Stomach (tissue), 19 donors: ENCODE measurements at places on chromosomes 7 and 10.

- DNase-seq: peak; percentile 38
These were observed 15.2 kb downstream of the PALD1 start for GRCh38 chr10:70493660-70494234.

DNA sequence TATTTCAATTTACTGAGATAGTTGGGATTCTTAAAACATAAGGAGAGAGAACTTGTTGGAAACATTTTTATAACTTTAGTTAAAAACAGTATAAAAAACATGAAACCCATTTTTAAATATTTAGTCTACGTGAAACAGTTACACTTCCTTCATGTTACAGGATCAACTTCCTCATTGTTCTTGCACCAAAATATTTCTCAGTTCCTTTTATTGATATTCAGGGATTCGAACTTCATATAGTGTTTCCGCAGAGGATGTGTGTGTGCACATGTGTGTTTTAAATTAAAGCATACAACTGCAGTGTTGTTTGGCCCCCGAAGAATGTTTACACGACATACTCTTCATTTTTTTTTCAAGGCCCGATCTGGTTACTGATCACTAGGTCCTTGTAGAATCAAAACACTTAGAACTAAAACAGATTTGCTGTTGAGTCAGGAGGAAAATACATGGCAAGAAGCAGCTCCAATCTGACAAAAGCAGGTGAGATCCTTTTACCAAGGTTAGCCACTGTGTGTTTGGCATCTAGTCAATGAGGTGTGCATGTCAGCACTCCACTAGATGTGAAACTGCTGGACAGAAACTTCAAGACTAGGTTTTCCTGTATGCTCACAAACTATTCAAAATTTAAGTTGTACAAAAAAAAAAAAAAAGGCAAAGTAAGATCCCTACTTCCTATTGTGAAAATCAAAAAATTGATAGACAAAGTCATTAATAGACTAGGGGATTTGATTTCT lies 60.4 kb downstream of the INSYN2A start:
- DNase-seq: no peak

- DNase-seq: no peak
These were observed 118.0 kb downstream of the WDFY4 start for GRCh38 chr10:48802611-48803071.

DNA sequence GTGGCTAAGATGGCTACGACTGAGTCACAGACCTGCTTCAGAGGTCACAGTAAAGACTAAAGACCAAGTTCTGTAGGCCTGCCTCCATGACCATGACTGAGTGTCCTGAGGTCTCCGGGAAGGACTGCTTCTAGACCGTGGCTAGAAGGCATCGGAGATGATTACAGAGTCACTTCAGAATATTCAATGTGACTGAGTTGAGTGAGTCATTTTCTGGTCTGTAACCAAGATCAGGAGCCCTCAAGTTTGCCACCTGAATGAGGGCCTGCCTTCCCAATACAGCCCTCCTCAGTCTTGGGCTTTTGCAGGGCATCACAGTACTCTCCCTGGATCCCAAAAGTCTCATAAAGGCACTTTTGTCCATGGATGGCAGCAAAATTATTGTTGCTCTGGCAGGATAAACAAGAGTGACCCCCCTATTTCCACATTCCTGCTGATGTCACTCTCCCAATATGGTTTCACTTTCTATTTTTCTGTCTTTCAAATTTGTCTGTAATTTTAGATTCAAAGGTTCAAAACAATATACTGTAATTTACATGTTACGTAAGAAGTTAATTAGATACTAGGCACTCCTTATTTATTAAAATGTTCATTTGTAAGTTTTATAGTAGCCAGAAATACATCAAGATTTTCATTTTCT lies 47.7 kb upstream of the ZNF92 start:
- no peak for DNase-seq

GRCh38 chr7:92904244-92905131 lies 68.1 kb upstream of the CDK6 start:
- peak; percentile 25 for DNase-seq

GRCh38 chr10:36349445-36350078 lies 707.5 kb upstream of the FZD8 start:
- peak; percentile 64 for DNase-seq

DNA sequence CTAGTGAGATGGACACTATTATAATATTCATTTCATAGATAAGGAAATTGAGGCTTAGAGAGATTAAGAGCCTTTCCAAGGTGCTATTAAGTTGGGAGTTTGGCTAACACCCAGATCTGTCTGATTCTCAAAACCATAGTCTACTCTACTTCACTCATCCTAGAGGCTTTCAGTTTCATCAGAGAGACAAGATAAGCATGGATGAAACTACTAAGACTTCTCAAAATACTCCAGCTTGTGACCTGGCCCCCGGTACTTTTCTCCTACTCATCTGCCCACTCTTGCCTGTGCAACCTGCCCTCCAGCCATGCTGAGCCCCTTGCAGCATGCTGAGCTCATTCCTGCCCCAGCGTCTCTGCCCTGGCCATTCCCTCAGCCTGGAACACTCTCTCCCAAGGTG lies 12.2 kb upstream of the SLC35B4 start:
- DNase-seq: no peak

GRCh38 chr7:65250697-65251395 lies 122.8 kb upstream of the ZNF92 start:
- DNase-seq: no peak

DNA sequence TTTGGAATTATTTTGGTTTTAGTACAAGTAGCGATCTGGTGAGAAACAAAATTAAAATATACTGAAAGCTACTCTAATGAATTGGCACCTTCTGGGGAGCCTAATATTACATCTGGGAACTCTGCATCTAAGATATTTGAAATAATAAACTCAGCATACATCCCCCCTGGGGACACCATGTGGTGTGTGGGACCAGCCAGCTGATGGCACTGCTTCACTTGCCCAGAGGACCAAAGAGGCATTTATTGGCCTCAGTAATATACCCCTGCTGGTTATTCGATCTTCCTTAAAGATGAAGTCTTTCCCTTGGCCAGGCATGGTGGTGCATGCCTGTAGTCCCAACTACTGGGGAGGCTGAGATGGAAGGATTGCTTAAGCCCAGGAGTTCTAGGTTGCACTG lies 195.1 kb upstream of the AUTS2 start:
- DNase-seq: no peak

DNA sequence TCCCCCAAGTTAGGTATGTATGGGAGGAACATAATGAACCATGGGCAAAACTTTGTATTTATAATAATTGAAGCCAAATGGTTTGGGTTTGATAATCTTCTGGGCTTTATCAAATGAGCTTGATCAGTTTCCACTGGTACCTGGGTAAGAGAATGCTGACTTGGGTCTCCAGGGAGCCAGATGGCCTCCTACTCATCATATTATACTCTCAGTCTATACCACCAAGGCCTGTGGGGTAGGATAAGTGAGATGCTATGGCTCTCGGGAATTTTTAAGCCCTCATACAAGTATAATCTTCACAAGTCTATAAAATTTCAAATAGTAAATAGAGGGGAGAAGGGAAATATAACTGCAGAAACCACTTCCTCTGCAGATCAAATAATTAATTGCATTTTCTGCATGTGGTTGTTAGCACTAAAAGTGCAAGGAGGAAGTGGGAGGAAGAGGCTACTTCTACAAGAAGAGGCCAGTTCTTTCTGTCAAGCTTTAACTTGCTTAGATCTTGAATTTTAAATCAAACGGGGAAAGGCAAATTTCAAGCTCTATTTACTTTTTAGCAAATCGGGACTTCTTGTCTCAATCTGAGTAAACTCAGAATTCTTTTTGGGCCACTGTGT lies 349.0 kb downstream of the SORCS1 start:
- DNase-seq: no peak

- no peak for DNase-seq
These were observed 461.9 kb downstream of the KCNMA1 start for GRCh38 chr10:77175631-77176222.

- no peak for DNase-seq
These were observed 72.6 kb downstream of the FAM53B start for GRCh38 chr10:124671486-124672075.

GRCh38 chr7:15123901-15124300 lies 221.3 kb upstream of the DGKB start:
- DNase-seq: no peak

- DNase-seq: peak; percentile 68
These were observed 41.2 kb downstream of the TACR2 start for GRCh38 chr10:69375307-69376151.

GRCh38 chr7:114922026-114922651 lies at the start of gene MDFIC:
TSS of gene MDFIC (plus strand) at chr7:114922094. CDS start at chr7:114923034, 940 bp downstream.
- peak; percentile 41 for DNase-seq

DNA sequence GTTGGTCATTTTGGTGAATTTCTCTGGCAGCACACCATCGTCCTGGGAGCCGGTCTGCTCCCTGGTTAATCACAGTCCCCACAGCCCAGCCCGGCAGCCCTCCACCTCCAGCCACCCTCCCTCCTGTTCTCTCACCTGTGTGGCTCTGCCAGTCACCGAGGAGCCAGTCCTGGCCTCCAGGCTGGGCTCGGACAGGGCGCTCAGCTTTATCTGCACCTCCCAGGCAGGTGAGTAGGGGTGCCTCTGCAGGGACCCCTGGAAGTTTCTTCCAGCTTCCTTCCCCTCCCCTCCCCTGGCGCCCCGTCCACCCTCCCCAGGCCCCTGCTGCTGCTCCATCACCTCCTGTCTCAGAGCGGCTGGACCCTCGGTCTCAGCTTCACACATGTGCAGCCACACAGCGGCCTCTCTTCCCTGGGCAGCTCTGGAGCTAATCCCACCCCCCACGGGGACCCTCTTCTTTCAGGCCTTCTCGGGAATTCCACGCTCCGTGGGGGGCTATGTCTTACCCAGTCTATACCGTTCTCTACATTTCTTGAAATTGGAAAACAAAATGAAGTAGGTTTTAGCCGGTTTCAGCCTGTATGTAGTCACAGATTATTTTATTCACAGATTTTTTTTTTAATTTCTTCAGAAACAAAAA lies 213.9 kb upstream of the PPP2R2D start:
- no peak for DNase-seq

GRCh38 chr10:36188461-36188860 lies 546.4 kb upstream of the FZD8 start:
- DNase-seq: peak; percentile 26

DNA sequence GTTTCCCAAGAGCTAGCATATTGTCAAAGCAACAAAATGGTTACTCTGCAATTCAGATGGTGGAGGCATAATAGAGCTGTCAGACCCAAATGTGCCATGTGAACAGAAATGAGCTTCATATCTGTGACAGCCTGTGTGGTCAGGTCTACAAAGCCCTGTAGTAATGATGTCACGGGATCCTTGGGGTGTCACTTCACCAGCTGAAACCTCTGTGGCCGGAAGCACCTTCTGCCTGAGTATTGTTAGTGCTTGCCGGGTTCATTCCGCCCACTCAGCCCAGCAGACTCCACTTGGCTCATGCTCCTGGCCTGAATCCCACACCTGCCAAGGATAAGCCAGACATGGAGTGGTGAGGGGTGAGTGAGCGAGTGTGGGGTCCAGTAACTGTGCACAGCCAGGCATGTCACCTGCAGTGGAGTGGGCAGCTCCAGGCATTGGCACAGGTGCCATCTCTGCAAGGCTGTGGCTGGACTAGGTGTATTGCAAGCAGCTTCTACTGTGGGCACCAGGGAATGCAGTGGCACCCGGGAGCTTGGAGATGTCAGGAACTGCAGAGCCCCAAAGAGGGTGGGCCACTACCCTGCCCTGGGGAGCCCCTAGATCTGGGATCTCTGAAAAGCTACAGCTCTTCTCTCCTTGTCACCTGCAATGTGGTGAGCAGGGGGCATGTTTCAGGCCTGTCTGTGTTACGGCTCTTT lies 341.9 kb upstream of the CHRM2 start:
- DNase-seq: no peak

DNA sequence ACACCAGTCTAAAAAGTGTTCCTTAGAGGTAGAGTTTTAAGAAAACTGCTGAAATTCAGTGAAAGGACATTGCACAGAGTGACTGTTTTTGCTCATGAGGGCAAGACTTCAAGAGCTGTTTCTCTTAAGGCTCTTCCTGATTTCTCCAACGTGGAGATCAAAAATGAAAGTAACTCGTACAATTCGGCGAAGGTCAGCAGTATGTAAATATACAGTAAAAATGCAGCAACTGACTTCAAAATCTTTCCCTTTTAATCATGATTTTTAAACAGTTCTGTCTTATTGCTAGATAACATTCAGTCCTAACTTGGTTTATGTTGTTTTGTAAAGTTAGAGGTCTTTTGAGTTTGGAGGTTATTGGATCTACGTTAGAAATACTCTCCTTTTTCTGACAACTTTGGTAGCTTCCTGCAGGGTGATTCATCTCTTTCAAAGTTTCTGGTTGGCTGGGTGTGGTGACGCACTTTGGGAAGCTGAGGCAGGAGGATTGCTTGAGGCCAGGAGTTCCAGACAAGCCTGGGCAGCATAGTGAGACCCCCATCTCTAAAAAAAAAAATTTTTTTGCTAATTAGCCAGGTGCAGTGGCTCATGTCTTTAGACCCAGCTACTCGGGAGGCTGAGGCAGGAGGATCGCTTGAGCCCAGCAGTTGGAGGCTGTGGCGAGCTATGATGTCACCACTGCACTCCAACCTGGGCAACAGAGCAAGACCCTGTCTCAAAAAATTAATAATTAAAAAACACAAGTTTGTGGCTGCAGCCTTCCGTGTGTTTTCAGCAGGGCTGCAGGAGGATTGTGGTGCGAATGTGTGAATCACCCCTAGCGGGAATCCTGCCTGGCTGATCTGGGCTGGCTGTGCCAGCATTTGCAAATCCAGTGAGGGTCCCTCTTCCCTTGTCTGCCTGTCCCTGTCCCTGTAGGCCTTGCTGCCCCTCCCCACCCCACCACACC lies 29.2 kb upstream of the AP5Z1 start:
- DNase-seq: peak; percentile 40

DNA sequence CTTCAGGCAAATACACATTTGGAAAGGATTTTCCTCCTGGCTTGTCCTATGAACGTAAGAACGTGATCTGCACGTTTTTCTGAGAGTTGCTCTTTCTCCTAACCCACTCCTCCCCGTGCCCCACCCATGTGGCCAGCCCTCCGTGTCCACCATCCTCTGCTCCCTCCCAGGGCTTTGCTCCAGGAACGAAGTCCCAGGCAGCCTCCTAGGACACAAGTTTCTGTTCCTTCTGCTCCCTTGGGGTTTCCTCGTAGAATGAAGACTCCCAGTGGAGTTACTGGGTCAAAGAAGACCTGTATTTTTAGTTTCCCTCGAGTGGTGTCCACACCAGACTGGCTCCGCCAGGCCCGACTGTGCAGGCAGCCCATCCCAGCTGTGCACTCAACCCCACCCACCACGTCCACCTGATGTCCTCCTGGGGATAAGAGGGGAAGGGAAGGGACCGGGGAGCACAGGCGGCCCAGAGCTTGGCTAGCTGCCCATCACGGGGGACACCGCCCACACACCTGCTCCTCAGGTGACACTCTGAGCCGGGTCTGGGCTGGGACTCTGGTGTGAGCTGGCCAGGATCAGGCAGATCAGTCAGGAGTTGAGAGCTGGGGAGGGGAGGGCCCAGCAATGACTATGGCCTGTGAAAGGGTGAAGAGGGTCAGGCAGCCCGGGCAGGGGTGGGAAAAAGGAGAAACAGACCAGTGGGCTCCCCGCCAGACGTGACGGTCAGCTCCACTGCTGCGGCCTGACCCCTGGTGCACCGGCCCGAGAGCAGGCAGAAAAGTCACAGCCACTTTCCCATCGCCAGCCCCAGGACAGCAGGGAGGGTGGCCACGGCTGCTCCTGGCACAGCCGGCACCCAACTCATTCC lies 54.3 kb upstream of the PPP2R2D start:
- DNase-seq: no peak
